ENCODE measurements at places on chromosomes 5 and 9. TPM values are rescaled to one million over a fixed set of nuclear protein-coding genes. Genes with fewer than 3 reads are reported as not detected.

Gene PDGFRB
- 13.0 TPM for total RNA-seq

Gene SMIM33
- not detected for total RNA-seq

DNA sequence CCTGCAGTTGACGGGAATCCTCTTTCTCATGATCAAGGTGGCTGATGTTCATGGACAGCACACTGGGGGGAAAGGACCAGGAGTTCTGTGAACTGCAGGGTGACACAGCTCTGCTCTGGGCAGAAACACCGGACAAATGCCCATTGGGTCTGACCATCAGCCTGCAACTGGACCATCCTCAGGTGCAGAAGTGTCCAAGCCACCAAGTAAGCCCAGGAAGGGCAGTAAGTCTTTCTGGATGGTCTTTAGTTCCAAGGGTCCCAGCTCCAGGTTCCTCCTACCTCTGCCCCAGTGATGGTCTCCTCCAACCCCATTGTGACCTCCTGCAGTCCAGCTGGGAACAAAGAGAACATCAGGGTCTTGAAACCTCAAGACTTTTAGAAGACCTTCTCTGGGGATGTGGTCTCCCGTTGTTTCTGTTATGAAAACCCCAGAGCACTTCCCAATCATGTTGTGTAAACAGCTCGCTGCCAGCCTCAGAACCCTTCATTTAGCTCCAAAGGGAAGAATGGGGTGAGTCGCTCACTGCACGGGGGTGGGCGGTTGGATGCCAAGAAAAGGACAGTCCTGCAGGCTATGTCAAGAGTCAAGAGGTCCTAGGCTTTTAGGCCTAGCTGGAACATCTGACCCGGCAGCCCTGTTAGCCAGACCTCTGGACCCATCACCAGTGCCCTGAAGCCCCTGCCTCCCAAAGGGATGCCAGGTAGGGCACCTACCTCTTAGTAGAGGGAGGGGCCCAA, 41.8 kb upstream of the TCF7 start:
- DNase-seq, result no peak

- DNase-seq, result no peak
Observed at GRCh38 chr9:68998812-68999211, 15.1 kb downstream of the PRKACG start.

DNA sequence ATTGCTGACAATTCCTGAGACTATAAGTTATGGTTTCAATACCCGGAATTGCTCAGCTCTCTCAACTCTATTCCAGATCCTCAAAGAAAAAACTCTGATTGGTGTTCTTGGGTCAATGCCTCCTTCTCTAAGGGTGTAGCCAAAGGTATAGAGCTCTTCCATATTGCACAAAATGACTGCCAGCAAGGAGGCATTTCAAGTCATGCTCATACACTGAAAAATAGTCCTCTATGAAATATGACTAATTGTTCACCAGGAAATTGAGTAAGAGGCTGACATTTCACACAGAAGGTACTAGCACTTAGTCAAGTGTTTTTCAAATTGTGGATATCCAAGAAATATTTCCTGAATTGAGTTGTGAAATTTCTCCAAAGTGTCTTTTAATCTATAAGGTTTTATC, 111.1 kb upstream of the KLF9 start:
- peak; percentile 47 for DNase-seq

- no peak for DNase-seq
Observed at GRCh38 chr9:134631881-134632280, 9.7 kb upstream of the COL5A1 start.
